Neural crest cell (in vitro differentiated cells): ENCODE measurements at places on chromosomes 7 and 10.

DNA sequence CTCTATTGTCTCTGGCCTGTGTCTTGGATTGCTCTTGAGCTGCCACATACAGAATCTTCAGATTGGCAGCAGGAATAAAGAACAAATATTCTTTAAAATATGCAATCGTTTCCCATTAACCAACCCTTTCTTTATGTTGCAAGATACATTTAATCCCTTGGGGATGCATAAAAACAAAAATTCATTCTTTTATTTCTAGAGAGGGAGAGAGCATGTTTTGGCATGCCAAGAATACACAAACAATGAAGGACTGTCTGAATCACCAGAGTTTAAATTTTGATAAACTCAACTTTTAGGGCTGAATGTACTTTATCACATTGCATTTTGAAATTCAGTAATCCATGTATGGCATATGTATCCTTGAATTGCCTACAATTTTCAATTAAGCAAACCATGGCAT is 154.3 kb upstream of the SEMA3D start:
- H3K36me3 ChIP-seq, result no peaks in the 10 kb centered on the region
- H3K27ac ChIP-seq, result no peak overlapping the region
- no peaks in the 10 kb centered on the region for H3K4me1 ChIP-seq
- H3K27me3 ChIP-seq, result no peaks in the 10 kb centered on the region

- H3K27ac ChIP-seq, result no peak overlapping the region
- no peaks in the 10 kb centered on the region for H3K36me3 ChIP-seq
- H3K4me1 ChIP-seq, result no peaks in the 10 kb centered on the region
Observed at GRCh38 chr10:51139176-51139575, 64.9 kb downstream of the PRKG1 start.

DNA sequence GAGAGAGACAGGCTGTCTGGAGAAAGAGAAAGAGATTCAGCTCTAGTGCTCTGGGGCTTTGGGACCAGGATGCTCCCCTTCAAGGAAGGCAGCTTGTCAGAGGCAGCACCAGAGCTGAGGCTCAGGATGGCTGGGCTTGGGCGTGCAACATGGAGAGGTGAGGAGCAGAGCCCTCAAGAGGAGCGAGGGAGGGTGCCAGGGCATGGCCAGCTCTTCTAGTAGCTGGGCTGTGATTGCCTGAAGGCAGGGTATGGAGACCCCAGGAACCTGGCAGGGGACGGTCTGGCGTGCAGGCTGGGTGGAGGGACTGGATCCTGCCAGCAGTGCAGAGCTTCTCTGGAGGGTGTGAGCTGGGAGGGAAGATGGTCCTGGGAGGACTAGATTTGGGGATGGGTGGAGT is 40.2 kb downstream of the ANTXRL start:
- H3K4me3 ChIP-seq, result no peak overlapping the region
- DNase-seq, result no peak
- H3K27me3 ChIP-seq, result peaks cover 3% of the 10 kb centered on the region
- peaks cover 20% of the 10 kb centered on the region for H3K4me1 ChIP-seq
- H3K27ac ChIP-seq, result peak overlapping the region; percentile 86
- H3K36me3 ChIP-seq, result no peaks in the 10 kb centered on the region

- no peak overlapping the region for H3K27ac ChIP-seq
- peaks cover 9% of the 10 kb centered on the region for H3K4me1 ChIP-seq
- no peak overlapping the region for H3K4me3 ChIP-seq
- H3K27me3 ChIP-seq, result no peaks in the 10 kb centered on the region
Observed at GRCh38 chr10:104077247-104077646, 8.4 kb downstream of the COL17A1 start.

GRCh38 chr7:156024201-156024600 is 211.9 kb upstream of the SHH start:
- peaks cover 3% of the 10 kb centered on the region for H3K27me3 ChIP-seq
- H3K4me3 ChIP-seq, result no peak overlapping the region
- no peak overlapping the region for H3K27ac ChIP-seq
- H3K36me3 ChIP-seq, result no peaks in the 10 kb centered on the region
- H3K4me1 ChIP-seq, result peaks cover 26% of the 10 kb centered on the region

- no peaks in the 10 kb centered on the region for H3K4me1 ChIP-seq
- H3K27ac ChIP-seq, result no peak overlapping the region
- H3K27me3 ChIP-seq, result no peaks in the 10 kb centered on the region
- H3K4me3 ChIP-seq, result no peak overlapping the region
Observed at GRCh38 chr10:68251625-68252495, 19.9 kb upstream of the ATOH7 start.

GRCh38 chr7:99072126-99072525 is 71.8 kb downstream of the SMURF1 start:
- H3K4me3 ChIP-seq, result no peak overlapping the region
- H3K27ac ChIP-seq, result no peak overlapping the region
- H3K36me3 ChIP-seq, result no peaks in the 10 kb centered on the region
- peaks cover 3% of the 10 kb centered on the region for H3K4me1 ChIP-seq

GRCh38 chr10:87966459-87966858 is 103.0 kb downstream of the PTEN start:
- DNase-seq, result no peak
- H3K4me1 ChIP-seq, result peaks cover 9% of the 10 kb centered on the region

DNA sequence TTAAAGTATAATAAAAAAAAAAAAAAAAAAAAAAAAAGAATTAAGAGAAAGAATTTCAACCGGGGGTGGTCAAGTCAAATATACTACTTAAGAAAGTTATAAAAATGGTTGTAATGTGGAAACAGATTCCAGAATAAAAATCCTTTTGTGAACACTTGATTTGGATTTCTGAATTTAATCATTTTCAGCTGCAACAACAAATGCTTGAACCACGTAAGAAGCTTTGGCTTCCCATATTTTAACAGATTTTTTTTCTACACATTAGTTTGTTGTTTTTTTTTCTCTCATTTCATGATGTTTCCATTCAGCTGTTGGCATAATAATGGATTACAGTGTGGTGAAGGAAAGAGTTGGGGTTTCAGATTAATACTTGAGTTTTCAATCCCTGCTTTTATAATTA is 137.3 kb upstream of the AGR3 start:
- H3K27ac ChIP-seq, result no peak overlapping the region
- H3K4me1 ChIP-seq, result no peaks in the 10 kb centered on the region
- DNase-seq, result no peak

GRCh38 chr7:35695473-35695850 is 527 bp upstream of the HERPUD2 start:
- H3K4me1 ChIP-seq, result peaks cover 51% of the 10 kb centered on the region
- H3K4me3 ChIP-seq, result peak overlapping the region; percentile 96
- no peak for DNase-seq
- no peaks in the 10 kb centered on the region for H3K27me3 ChIP-seq
- H3K36me3 ChIP-seq, result peaks cover 13% of the 10 kb centered on the region
